ENCODE measurements at places on chromosomes 2 and 18. TPM values are rescaled to one million over a fixed set of nuclear protein-coding genes. Genes with fewer than 3 reads are reported as not detected.

MRPL19 gene
- total RNA-seq: 60.6 TPM

CFC1 gene
- not detected for total RNA-seq

NAT8 gene
- total RNA-seq: not detected

LRRTM4 gene
- total RNA-seq: not detected

LBX2 gene
- 4.3 TPM for total RNA-seq

GAD1 gene
- not detected for total RNA-seq

RMC1 gene
- total RNA-seq: 21.3 TPM

COBLL1 gene
- 17.7 TPM for total RNA-seq

ROCK2 gene
- 30.6 TPM for total RNA-seq

LIMS4 gene
- 6.3 TPM for total RNA-seq

C2orf15 gene
- not detected for total RNA-seq

NYAP2 gene
- not detected for total RNA-seq

TEX44 gene
- total RNA-seq: not detected

PXDN gene
- total RNA-seq: 345 TPM

ADAM23 gene
- total RNA-seq: 5.0 TPM

DNAH6 gene
- total RNA-seq: under 0.01 TPM

LRRTM1 gene
- total RNA-seq: not detected

CHRNG gene
- total RNA-seq: not detected

DNAJC10 gene
- total RNA-seq: 118 TPM

ITGAV gene
- 87.7 TPM for total RNA-seq
